Renal pelvis (tissue), 12 donors: ENCODE measurements at places on chromosomes 1 and 21. TPM values are rescaled to one million over a fixed set of nuclear protein-coding genes. Genes with fewer than 3 reads are reported as not detected.

GRCh38 chr1:234645474-234645953 is 35.5 kb upstream of the IRF2BP2 start:
- DNase-seq: no peak

DNA sequence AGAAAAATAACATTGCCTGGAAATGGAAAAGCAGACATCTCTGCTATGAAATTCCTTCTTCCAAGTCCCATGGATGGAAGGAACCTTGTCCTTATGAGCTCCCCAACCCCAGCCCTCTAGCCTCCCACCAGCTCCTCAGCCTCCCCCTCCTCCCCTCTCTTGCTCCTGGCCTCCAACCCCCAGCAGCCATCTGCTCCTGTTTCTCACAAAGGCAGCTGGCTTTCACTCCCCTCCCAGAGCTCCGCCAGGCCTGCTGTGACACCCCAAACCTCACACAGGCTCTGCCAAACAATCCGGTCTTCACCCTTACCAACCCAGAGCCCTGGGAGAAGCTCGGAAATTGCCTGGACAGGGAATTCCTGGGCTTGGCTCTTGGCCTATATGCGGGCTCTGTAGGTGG is 69.2 kb downstream of the KLHDC7A start:
- no peak for DNase-seq

- no peak for DNase-seq
Measured at GRCh38 chr1:89904219-89904980, 83.6 kb downstream of the LRRC8D start.

DNA sequence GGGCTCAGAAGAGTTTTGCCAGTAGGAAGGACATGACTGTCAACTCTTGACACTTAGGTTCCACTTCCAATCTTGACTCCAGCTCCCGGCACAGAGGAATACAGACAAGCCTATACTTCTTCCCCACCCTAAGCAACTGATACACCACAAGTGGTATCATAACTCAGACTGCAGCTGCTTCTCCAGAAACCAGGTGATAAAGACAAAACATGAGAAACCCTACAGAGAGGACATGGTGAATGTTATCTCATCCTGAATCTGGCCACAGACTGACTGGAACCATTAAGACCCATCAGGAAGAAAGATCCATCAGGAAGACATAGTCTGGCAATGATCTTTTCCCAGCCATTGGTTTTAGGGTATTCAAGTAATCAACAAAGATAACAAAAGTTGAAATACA is 13.8 kb downstream of the PAXBP1 start:
- DNase-seq: no peak

DNA sequence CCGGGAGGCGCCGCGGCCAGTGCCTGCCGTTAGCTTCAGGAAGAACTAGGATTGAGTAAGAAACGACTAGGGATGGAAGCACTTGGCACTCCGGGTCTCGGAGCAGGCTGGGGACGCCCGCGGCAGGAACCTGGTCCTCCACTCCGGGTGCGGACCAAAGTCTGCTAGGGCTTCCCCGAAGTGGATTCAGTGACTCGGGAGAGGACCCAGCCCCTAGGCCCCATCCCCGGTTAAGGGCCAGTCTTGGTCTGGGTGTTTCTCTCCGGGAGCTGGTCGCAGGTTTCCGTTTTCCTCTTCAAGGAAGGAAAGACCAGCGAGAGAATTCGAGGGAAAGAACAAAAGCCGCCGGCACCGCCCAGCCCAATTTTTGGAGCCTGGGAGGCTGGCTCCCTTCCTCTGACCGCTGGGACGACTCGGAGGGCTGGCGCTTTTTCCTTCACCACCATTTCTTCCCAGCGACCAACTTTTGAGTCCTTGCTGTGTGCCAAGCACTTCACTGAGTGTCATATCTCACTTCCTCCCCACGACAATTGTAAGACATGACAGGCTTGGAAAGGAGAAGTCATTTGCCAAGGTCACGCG is 16.8 kb upstream of the STMN1 start:
- DNase-seq: peak; percentile 33

DNA sequence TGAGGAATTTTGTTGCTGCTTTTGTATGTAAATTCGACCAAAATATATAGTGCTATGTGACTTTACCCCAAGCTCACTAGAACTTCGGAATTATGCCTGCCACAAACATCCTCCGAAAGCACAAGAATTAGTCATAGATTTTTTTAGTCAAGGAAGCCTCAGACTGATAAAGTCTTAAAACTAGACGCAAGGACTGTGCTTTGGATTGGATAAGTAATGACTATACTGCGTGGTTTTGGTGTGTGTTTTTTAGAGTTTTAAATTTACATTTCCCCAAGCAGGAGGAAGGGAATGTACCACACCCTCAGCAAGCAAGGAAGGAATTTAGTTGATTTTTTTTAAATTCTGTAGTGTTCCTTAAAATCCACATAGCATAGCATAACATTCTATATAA is 10.3 kb downstream of the WLS start:
- no peak for DNase-seq

- DNase-seq: no peak
Measured at GRCh38 chr1:99227056-99227897, 37.0 kb upstream of the PLPPR4 start.

DNA sequence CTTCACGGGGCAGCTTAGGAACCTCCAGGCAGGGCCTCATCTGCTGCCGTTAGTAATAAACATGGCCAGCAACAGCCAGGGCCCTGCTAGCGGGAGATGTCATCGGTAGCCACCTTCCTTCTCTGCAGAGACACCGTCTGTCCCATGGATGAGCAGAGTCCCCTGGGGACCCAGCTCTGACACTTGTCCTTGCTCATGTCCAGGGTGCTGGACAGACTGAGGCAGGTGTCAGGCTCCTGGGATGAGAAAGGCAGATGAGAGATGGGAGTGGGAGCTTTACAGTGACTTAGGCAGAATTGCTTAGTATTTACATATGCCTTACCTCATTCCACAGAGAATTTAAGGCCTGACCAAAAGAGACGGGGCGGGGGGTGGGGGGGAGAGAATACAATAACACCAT is 25.0 kb downstream of the CAPN2 start:
- DNase-seq: no peak

DNA sequence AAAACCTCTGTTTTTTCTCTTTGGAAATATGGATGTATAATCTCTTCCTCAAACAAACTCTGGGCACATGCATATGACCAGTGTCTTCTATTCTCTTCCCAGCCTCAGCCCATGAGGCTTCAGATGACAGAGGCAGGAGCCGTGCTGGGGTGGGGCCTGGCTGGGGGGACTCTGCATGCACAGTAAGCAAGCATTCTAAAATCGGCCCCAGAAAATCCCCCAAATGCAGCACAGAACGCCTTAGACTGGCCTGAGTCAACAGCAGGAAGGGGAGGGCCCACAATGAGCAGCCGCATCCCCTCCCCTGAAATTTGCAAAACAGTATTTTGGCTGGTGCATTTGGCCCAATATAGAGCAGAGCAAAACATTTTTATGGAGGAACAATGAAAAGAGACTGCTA is 47.8 kb downstream of the ITPKB start:
- no peak for DNase-seq

DNA sequence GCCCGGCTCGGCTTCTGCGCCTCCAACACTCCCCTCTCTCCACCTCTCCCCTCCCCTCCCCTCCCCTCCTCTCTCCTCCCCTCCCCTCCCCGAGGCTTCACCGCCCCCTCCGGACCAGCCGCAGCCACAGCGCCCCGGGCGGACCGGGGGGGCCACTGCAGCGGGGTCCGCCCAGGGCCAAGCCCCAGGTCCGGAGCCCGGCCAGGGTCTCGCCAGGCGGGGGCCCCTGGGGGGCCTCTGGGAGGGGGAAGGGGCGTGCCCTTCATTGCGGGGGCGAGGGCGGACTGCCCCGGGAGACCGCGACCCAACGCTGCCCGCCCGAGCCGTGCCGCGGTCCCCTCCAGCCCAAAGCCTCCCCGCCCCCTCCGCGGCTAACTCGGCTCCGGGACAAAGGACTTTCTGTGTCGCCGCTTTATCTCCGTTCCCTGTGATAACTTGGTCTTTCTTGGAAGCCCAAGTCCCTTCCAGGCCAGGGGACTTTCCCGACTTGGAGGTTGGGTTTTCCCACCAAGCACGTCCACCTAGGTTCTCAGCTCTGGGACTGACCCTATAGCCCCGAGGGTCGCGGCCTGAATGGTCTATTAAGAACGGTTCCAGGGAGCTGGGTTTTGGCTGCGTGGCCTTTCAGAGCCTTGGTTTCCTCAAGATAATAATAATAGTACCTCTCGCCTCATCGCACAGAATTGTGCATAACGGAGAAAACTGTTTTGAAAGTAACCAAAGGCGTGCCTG is at the start of gene UBQLN4:
Gene UBQLN4, minus strand, starts transcription at position 31 of the 732 bp plus-strand sequence. CDS start 97 bp downstream, outside the sequence.
- DNase-seq: peak; percentile 88

GRCh38 chr1:21590126-21590880 is 78.9 kb downstream of the RAP1GAP start:
- no peak for DNase-seq

DNA sequence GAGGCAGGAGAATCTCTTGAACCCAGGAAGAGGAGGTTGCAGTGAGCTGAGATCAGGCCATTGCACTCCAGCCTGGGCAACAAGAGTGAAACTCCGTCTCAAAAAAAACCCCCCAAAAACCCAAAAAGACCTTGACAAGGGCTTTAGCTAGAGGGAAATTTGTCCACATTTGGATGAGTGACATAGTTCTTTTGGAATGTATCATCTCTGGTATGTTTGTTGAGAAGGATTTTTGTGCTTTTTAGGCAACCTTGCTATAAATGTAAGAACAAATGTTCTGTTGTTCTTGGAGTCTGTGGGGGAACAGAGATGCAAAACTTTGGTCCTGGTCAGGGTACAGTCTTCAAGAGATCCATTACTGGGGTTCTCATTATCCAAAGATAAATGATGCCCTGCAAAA is 28.9 kb downstream of the INAVA start:
- no peak for DNase-seq

DNA sequence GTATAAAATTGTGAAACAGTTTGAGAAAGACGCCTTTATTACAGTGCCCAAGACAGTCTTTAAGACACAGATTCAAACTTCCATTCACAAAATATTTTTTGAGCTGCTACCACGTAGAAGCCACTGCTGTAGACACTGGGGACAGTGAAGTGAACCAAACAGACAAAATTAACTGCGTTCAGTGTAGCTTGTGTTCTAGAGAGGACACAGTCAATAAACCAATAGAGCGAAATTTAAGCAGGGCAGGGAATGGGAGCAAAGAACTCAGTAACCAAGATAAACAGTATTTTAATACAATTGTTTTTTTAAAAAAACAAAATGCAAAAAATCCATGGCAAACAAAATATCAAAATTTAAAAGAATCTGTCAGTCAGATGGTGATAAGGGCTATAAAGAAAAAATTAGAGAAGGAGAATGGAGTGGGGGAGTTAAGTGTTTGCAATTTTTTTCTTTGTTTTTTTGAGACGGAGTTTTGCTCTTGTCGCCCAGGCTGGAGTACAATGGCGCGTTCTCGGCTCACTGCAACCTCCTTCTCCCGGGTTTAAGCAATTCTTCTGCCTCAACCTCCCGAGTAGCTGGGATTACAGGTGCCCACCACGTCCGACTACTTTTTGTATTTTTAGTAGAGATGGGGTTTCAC is 719 bp upstream of the PARS2 start:
- no peak for DNase-seq

DNA sequence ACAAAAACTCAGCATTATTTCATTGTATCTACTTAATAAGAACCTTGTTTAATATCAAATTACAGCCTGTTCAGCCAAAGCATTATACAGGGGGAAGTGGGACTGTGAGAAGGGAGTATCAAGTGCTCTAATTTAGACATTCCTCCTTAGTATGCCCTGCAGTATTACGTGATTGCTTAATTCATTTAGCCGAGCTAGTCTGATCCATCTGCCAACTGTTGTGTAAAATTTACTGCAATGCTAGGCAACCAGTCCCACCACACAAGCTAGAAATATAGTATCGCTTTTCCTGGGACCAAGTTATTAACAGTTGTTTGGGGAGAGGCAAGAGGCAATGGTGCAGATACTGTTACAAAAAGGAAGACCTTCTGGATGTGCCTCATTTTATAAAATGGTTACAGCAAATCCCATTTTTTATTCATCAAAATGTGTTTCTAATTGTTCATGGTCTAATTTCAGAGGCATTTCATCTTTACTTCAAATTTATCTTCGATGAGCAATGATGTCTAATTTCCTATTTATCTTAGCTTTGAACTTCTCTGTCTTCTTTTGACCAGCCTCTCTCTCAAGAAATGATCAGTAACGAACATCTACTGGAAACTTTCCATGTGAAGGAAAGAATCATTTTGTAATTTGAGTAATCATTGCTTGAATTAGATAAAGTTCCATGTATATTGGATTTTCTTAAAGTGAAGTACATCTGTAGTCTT is 283.3 kb downstream of the DUSP10 start:
- peak; percentile 58 for DNase-seq

DNA sequence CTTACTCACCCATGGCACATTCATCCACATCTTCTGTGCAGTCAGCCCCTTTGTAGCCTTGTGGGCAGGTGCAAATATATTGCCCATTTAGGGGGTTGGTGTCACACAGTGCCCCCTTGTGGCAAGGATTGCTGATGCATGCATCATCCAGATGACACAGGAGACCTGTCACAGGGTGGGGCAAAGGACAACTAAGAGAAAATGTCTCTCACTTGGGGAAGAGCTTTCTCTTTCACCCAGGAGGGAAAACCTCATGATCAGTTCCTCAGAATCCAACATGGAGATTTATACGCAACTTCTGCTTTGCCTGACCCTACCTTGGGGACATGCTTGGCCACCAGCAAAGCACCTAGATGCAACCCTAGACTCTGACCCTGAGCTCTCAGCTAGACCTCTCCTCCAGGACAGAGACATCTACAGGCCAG is 71.8 kb upstream of the ADAM30 start:
- DNase-seq: peak; percentile 17

GRCh38 chr1:162141281-162142054 is 72.0 kb downstream of the NOS1AP start:
- DNase-seq: no peak

- DNase-seq: no peak
Measured at GRCh38 chr1:4718071-4718470, 63.7 kb downstream of the AJAP1 start.

DNA sequence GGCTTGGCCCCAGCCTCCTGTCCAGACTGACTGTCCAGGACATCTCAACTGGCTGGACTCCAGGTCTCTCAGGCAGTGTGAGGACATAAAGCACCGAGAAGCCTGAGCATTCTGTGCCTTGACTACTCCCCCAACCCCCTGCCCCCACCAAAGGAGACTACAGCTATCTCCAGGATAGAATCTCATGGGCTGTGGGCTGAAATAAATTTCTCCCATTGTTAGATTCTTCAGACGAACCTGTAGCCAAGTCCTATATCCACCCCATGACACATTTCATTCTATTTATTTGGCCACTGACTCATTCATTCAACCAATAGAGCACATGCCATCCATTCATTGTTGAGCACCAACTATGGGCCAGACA is 11.4 kb downstream of the VWA5B1 start:
- no peak for DNase-seq

- no peak for DNase-seq
Measured at GRCh38 chr1:172117800-172118199, 276.5 kb downstream of the DNM3 start.

GRCh38 chr1:177984136-177984525 is 14.3 kb upstream of the SEC16B start:
- DNase-seq: peak; percentile 72

AIM2 gene
- not detected for polyA plus RNA-seq

LRRN2 gene
- 14.7 TPM for polyA plus RNA-seq

TRAF5 gene
- polyA plus RNA-seq: 24.1 TPM

S100A14 gene
- 17.2 TPM for polyA plus RNA-seq

SLC9C2 gene
- 0.20 TPM for polyA plus RNA-seq

KLHDC9 gene
- polyA plus RNA-seq: 19.0 TPM

UBXN10 gene
- 6.0 TPM for polyA plus RNA-seq

DMRTA2 gene
- not detected for polyA plus RNA-seq

DLGAP3 gene
- 3.6 TPM for polyA plus RNA-seq
